ENCODE measurements at places on chromosomes 13 and 19. TPM values are rescaled to one million over a fixed set of nuclear protein-coding genes. Genes with fewer than 3 reads are reported as not detected.

The LHB gene
- not detected for total RNA-seq

The ZNF221 gene
- 0.78 TPM for total RNA-seq

The TDRD12 gene
- total RNA-seq = not detected

The DHDH gene
- total RNA-seq = 1.6 TPM

The SLC10A2 gene
- not detected for total RNA-seq

The SLC6A16 gene
- 0.95 TPM for total RNA-seq

The OR7A5 gene
- total RNA-seq = not detected

The ANKLE1 gene
- total RNA-seq = 6.2 TPM

The HIF3A gene
- not detected for total RNA-seq

The SELENOV gene
- 0.09 TPM for total RNA-seq

The OR7C2 gene
- total RNA-seq = not detected

The MAP4K1 gene
- 3.2 TPM for total RNA-seq

The TLE2 gene
- 13.1 TPM for total RNA-seq

The RXFP2 gene
- not detected for total RNA-seq

The KLK12 gene
- not detected for total RNA-seq

The C19orf18 gene
- total RNA-seq = not detected

The LILRB5 gene
- total RNA-seq = not detected

The ATP8B3 gene
- total RNA-seq = 12.3 TPM

The MCEMP1 gene
- 0.63 TPM for total RNA-seq

The DCT gene
- total RNA-seq = 0.66 TPM

The NCAN gene
- total RNA-seq = 0.04 TPM

The SERTM1 gene
- not detected for total RNA-seq

The LAIR1 gene
- total RNA-seq = 0.20 TPM

The CERS1 gene
- total RNA-seq = 1.5 TPM

The SEMA6B gene
- 4.6 TPM for total RNA-seq

The FLT1 gene
- 0.22 TPM for total RNA-seq

The PCP2 gene
- 0.96 TPM for total RNA-seq

The CDC16 gene
- total RNA-seq = 54.0 TPM

All from K562 (cell line).